ENCODE measurements at places on chromosomes 2 and 18.

DNA sequence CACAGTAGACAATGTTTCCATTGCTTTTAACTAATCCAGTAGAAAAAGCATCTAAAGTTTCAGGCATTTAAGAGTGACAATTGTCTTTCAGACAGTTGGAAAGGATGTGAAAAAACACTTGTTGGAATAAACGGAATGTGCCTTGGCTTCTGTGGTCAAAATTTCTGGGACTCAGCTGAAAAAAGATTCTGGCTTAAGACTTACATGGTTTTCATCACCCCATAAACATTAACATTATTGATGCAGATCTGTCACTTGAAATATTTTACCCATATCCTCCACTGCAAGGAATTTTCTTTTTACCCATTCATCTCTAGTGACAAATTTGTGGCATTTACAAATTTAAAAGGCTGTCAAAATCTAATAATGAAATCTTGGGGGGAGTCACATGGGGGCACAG, 166.0 kb downstream of the SRBD1 start:
- no peak for DNase-seq

- peak; percentile 32 for DNase-seq
Observed at GRCh38 chr2:219997341-219997851, 370.0 kb downstream of the SLC4A3 start.

- DNase-seq: no peak
Observed at GRCh38 chr2:142741764-142742269, 135.6 kb upstream of the KYNU start.

GRCh38 chr2:179377296-179377695, 112.7 kb upstream of the SESTD1 start:
- no peak for DNase-seq

- DNase-seq: peak; percentile 88
Observed at GRCh38 chr18:3081584-3081991, 68.6 kb upstream of the LPIN2 start.

- no peak for DNase-seq
Observed at GRCh38 chr2:100321866-100322820, at the start of gene LONRF2. Gene LONRF2, minus strand, starts transcription at chr2:100322501. Its CDS starts 408 bp downstream, at chr2:100322093.

- no peak for DNase-seq
Observed at GRCh38 chr2:112835536-112836162, 930 bp downstream of the IL1B start.
